ENCODE measurements at places on chromosomes 6 and 20.

GRCh38 chr6:87939776-87940175, 107.9 kb upstream of the SPACA1 start:
- no peak for DNase-seq

GRCh38 chr6:25257686-25258348, 21.4 kb upstream of the CARMIL1 start:
- no peak for DNase-seq

GRCh38 chr6:158639056-158639455, 5.5 kb downstream of the DYNLT1 start:
- no peak for DNase-seq

DNA sequence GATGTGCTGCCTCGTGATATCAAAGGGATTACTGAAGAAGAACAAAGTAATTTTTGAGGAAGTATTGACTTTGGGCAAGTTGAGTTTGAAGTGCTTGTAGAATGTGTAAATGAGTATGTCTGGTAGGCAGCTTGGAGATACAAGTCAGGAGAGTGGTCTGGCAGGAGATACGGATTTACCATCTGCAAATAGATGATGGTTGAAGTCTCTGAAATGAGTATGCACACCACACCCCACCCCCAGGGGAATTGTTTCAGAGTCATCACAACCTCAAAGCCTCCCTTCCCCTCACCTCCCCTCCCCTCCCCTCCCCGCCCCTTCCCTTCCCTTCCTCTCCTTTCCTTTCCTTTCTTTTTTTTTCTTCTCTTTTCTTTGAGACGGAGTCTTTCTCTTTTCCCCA, 16.4 kb upstream of the MCUR1 start:
- DNase-seq: peak; percentile 17

DNA sequence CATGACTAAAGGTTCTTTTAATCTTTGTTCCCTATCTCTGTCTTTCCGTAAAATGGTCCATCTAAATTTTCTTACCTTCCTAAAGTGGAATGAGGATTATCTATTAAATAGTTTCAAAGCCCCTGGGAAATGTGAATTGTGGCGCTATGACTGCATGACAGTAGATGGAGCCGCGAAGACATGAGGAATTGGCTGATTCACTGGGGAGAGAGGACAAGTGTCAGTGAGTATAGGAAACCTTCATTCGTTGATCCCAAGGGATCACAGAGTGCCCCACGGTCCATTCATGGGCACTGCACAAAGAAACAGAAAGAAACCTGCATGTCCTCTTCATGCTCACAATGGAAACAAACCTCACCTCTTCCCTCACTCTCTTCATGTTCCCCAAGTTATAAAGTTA, 479.3 kb upstream of the BTBD3 start:
- DNase-seq: no peak

- DNase-seq: no peak
These were observed 387.1 kb downstream of the THBS2 start for GRCh38 chr6:168866534-168866933.

- DNase-seq: no peak
These were observed 269.6 kb downstream of the ARID1B start for GRCh38 chr6:157046776-157047175.

DNA sequence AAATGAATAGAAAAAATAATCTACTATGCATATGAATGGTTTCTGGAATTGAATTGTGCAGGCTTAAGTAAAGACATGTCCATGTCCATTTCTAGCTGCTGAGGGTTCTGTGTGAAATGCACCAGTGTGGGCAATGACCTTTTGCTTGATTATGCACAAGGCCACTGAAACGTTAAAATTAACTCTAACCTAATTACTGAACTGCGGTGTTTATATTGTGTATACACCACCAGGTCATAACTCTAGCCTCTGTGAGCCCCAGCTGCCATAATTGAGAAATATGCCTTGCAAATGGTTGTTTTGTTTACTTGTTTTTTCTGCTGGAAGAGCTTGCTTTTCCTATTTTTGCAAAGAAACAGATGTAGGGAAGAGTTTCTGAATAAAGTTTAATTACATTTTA, 46.1 kb downstream of the RSPO3 start:
- DNase-seq: no peak

DNA sequence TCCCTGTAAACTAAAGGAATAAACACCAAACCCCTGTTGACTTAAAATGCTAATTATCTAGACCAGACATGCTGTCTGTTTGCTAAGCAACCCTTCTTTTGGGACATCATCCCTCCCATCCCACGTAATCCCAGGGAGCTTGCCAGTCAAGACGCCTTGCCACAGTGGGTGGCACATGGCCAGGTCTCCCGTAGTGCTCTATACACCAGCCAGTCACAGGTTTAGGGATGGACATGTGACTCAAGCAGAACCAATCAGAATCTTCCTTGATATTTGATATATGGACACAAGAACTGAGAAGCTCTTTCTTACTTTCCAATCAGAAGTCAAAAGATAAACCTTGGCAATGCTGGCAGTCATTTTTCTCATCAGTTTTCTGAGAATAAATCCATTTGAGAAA, 60.0 kb downstream of the CNKSR3 start:
- DNase-seq: no peak

DNA sequence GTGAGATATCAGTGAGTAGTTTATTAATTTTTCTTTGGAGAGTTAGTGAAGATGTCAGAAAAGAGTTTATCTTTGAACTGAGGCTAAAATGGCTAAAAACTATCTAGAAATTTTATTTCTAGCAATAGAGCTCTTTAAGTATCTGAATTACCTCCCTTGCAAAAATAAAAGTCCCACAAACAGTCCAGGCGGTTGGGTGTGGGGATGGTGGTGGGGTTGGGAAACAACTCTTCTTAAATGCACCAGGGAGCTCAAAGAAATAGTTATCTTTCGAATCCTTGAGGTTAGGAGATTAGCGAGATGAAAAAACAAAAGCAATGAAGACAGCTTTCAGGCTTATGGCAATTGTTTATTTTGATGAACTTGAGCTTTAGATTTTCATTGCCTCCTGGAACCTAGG, 1299.1 kb upstream of the ADGRB3 start:
- DNase-seq: no peak

DNA sequence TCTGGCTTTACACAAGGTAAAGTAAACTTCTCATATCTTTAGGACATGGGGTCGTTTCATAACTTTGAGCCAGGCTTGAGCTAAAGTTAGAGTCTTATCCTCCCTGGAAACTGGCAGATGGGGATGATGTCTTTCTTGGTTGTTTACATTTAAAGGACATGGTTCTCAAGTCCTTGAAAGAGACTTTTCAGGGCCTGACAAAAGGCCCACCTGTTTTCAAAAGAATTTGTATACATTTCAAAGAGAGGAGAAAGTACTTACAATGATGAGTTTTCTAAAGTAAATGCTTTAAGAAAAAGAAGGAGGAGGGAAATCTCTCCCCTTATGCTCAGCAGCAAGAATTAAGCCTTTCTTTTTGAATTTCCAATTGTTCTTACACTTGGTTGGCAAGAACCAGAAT, 45.7 kb upstream of the TINAG start:
- DNase-seq: no peak

DNA sequence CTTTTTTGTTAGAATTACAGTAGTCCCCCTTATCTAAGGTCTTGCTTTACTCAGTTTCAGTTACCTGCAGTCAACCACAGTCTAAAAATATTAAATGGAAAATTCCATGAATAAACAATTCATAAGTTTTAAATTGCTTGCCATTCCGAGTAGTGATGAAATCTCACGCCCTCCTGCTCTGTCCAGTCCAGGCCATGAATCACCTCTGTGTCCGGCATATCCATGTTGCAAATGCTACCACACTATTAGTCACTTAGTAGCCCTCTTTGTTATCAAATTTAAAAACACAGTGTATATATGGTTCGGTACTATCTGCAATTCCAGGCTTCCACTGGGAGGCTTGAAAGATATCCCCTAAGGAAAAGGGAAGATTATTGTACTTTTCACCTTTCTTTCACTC, 164.6 kb upstream of the FAM83B start:
- no peak for DNase-seq

GRCh38 chr6:35228481-35228880, 14.7 kb downstream of the SCUBE3 start:
- DNase-seq: no peak

GRCh38 chr6:15911753-15912504, 217.0 kb upstream of the MYLIP start:
- DNase-seq: no peak

DNA sequence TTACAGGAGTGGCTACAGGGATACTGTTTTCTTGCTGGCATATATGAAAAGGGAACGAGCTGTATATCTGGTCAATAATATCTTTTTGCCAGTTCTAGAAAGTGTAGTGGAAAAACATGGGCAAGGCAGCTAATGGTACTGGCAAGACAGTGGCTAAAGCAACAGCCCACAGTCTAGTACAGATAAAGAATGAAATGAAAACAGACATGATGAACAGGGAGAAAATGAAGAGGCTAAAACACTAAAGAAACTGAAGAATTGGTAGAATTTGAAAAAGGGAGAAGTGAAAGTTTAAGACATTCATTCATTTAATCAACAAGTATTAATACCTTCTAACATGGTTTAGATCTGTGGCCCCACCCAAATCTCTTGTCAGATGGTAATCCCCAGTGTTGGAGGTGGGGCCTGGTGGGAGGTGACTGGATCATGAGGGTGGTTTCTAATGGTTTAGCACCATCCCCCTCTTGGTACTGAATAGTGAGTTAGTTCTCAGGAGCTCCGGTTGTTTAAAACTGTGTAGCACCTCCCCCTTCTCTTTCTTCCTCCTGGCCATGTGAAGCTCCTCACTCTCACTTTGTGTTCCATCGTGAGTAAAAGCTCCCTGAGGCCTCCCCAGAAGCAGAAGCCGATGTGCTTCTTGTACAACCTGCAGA, 18.1 kb downstream of the FAM184A start:
- DNase-seq: no peak

- no peak for DNase-seq
These were observed 77.6 kb downstream of the RNF182 start for GRCh38 chr6:14002176-14002947.

DNA sequence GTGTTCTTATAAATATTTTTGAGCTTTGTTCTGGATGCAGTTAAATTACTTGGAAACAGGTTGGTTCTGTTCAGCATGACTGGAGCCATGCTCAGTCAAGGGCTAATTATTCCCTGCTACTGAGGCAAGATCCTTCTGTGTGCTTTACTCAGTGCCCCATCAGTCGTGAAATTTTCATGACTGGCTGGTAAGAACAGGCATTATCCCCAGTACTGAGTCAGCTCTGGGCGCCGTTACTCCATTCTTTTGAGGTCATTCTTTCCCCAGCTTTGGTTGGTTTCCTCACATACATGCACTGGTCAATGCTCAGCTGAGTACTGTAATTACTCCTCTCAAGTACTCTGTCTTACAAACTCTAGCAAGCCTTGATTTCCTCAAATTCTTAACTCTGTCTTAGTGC, 71.3 kb downstream of the CDKAL1 start:
- DNase-seq: no peak

DNA sequence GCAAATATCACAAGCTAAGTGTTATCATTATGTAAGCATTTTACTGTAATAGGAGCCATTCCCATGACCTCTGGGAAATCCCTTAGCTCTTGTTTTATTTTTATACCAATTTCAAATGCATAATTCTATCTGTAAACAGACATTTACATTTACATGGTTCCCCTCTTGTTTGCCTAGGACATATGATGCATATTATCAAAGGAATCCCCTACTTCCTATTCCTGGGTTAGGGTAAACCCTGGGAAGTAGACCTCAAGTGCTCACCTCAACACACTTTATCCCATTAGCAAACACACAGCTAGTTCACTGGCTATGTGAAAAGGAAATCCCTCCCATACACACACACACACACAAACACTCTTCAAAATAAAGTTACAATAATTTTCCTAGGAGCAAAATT, 27.1 kb downstream of the PDE10A start:
- DNase-seq: no peak

DNA sequence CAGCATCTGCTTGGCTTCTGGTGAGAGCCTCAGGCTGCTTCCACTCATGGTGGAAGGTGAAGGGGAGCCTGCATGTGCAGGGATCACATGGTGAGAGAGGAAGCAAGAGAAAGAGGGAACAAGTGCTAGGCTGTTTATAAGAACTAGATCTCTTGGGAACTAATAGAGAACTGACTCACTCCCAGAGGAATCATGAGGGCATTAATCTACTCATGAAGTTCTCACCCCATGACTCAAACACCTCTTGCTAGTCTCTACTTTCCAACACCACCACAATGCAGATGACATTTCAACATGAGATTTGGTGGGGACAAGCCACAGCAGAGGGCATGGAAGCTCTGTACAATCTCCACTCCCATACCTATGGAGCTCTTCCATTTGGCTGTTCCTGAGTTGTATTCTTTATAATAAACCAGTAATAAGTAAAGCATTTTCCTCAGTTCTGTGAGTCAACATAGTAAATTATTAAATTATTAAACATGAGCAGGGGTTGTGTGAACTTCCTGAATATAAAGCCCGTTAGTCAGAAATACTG, 524.1 kb upstream of the NRSN1 start:
- no peak for DNase-seq

DNA sequence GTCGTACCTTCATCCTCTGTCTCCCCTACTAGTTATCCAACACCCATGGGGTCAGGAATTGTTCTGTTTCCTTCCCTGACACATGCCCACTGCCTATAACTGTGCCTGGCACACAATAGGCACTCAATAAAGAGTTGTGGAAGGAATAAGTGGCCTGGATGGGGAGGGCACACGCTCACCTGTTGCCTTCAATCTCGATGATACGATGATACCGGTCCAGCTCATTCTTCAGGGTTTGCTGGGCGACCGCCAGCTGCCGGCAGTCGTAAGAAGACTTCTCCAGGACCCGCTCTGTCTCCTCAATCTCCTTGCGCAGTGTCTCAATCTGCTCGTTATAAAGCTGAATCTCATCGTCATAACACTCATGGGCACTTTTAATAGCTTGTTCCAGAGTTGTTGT, 32.5 kb downstream of the BFSP1 start:
- no peak for DNase-seq

DNA sequence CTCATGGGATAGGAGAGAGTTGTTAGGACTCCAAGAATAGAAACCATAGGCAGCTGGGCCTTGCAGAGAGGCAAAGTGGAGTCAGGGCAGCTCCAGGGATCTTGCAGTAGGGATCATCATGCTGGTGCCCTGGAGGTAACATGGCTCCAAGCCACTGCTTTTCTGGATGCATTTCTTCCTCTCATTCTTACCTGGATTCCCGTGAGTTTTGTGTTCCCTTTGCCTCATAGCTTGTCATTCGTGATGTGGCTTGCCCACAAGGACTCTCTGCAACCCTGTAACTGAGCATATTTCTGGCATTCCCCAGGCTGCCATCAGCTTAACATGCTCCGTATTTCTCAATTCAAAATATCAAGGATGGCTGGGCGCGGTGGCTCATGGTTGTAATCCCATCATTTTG, 5.3 kb downstream of the NHLRC1 start:
- DNase-seq: no peak

- DNase-seq: no peak
These were observed 140.4 kb downstream of the DTNBP1 start for GRCh38 chr6:15522427-15522826.

DNA sequence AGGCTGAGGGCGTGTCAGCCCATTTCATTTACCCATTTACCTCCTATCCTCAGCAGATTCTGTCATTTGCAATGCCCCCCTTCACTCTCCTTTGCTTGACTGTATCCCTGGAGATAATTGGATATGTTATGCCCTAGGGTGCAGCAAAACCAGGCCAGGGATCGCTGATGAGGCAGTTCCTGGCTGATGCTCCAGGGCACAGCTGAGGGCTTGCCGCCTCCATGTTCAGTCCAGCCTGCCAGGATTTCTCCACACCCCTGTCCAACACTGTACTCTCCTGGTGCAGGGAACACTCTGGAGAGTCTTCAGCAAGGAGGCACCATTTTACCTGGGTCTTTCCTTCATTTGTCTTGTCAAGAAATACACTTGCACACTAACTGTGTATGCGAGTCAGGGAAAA, 532.1 kb upstream of the CHD6 start:
- no peak for DNase-seq

- no peak for DNase-seq
These were observed 89.9 kb upstream of the PTCHD4 start for GRCh38 chr6:48200869-48201390.

Data from stimulated activated naive B cell treated with anti-CD40 and anti-IgM and Interleukin-4, amounts not matched to agents 10 μg/mL and 1 μg/mL and 100 μg/mL, for 72 hours (primary cell).